ENCODE measurements at places on chromosomes 13 and 19. TPM values are rescaled to one million over a fixed set of nuclear protein-coding genes. Genes with fewer than 3 reads are reported as not detected.

VRK3 gene
- total RNA-seq = 30.6 TPM

COL5A3 gene
- total RNA-seq = 4.1 TPM

OR10H1 gene
- not detected for total RNA-seq

ZNF146 gene
- 130 TPM for total RNA-seq

ARHGAP45 gene
- total RNA-seq = 0.18 TPM

IRF3 gene
- total RNA-seq = 33.3 TPM

RNF113B gene
- not detected for total RNA-seq

NCR1 gene
- total RNA-seq = not detected
